ENCODE measurements at places on chromosomes 1 and 21.

GRCh38 chr1:164641353-164641730 is 82.4 kb downstream of the PBX1 start:
- DNase-seq: no peak

DNA sequence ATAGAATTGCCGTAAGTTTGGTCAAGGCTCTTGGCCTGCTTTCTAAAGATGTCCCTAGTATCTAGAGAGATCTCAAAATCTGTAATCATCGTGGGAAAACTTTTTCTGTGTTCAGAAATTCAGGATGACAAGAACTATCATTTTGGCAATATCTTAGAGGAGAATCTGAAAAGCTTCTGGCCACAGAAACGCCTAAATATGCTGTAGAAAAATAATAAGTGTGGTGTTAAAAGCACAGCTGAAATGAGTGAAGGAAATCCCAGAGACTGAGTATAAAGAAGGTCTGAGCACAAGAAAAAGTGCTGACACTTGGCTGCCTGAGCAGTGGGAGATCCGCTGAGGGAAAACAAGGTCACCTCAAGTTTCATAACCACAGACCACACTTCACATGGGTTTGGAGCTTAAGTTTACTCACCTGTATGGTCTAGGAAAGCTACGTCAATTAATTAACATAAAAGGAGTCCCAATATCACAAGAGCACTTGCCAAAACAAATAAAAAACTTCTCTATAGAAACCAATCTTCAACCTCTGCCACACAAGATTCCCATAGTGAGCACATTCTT is 235.2 kb upstream of the IRF2BP2 start:
- no peak for DNase-seq

DNA sequence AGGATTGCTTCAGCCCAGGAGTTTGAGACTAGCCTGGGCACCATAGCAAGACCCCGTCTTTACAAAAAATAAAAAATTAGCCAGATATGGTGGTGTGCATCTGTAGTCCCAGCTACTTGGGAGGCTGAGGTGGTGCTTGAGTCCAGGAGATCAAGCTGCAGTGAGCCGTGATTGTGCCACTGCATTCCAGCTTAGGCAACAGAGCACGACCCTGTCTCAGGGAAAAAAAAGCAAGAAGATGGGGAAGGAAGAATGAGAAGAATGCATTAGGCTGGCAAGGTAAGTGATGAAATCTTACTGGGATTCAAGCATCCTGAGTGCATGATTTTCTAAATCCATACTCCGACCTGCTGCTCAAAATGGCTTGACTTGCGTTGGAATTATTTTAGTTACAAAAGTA is 6.8 kb downstream of the PCP4L1 start:
- no peak for DNase-seq

DNA sequence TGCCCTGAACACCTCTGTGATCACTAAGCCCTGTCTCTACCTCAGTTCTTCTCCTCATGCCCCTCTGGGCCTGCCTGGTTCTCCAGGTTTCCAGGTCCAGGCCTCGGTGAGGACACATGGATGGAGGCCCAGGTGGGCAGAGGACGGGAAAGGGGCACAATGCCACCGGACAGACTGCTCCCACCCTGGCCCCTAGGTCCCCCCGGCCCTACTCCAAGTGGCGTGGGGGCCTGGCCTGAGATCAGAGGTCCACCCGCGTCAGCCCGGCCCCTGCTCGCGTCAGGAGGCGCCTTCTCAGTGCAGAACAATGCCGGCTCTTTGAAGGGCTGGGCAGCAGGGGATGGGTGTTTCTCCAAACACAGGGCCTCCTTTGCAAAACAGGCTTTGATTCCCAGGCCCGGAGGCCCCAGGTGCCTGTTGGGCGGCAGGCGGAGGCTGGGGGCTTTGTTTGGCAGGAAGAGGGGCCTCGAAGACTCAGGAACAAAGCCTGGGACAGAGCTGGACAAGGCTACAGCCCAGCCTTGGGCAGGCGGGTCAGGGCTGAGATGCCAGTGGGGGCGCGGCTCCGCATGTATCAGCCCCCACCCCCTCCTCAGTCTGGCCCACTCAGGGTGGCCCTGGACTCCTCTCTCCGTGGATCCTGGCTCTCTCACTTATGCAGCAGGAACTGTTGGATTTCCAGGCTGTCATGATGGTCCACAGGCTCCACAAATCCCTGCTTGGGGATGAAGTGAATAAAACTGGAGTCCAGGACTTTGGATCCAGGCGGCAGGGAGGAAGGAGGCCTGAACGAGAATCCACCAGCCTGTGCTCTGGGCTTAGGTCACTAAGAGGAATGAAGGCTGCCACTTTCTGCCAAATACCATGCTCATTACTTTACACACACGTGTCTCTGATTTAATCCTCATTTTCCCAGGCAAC is 77.4 kb upstream of the SLC2A1 start:
- DNase-seq: no peak

- no peak for DNase-seq
Measured at GRCh38 chr1:208526613-208527125, 282.5 kb upstream of the PLXNA2 start.

- DNase-seq: no peak
Measured at GRCh38 chr1:245245021-245245667, 90.4 kb downstream of the KIF26B start.

- DNase-seq: no peak
Measured at GRCh38 chr21:43204638-43205037, 35.8 kb downstream of the CRYAA start.

DNA sequence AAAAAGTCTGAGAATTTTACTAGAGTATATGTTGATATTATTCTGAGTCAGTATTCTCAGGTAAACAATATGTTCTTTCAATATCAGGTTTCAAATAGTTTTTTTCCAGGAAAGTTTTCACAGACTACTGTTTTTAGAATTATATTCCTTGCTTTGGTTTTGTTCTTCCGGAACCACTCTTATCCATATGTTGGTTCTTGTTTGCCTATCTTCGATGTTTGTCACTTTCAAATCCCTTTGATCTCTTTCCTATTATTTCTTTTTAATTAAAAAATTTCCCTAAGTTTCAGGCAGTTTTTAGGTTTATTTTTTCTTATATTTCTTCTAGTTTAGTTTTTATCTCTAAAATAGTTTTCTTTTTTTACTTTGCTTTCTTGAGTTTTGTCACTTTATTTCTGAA is 20.9 kb downstream of the NOS1AP start:
- DNase-seq: no peak

GRCh38 chr1:42264511-42265190 is 70.4 kb downstream of the FOXJ3 start:
- DNase-seq: no peak

Data from HCT116 (cell line).